ENCODE measurements at places on chromosomes 4 and X.

- DNase-seq: no peak
Observed at GRCh38 chr4:8905226-8905772, 33.7 kb upstream of the HMX1 start.

GRCh38 chr4:137370679-137371078 is 161.6 kb downstream of the PCDH18 start:
- no peak for DNase-seq

- DNase-seq: no peak
Observed at GRCh38 chrX:109927663-109928273, 75.1 kb upstream of the TMEM164 start.

DNA sequence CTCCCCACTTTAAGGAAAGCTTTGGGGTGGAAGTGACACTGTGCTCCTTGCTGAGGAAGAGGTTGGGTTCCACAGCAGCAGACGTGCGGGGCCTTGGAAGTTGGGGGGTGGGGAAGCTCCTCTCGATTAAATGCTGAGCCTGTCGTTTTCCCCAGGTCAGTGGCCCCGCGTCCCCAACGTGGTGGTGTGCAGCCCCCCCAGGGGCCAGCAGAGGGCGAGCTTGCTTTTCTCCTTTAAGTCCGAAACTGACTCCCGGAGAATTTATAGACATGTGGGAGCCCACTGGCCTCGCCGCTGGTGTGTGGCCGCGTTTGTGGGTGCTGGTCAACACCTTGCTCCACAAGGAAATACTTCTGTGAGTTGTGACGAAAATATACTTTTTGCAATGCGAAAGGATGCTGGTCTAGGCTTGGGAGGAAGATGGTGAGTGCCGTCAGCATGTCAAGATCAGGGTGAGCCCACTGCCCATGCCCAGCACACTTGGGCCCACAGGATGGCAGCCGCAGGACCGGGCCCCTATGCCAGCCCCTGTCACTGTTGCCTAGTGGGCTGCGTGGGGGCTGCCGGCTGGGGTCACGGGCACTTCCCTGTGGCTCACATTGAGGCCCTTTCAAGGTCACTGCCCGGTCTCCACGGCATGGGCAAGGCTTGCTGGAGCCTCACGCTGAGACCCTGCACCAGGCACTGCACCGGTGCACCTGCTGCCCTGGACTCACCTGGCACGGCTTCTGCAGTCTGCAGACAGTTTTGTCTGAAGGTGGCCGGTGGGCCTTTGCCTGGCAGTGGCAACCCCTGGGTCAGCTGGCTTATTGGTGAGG is 9.4 kb downstream of the UVSSA start:
- DNase-seq: peak; percentile 12

DNA sequence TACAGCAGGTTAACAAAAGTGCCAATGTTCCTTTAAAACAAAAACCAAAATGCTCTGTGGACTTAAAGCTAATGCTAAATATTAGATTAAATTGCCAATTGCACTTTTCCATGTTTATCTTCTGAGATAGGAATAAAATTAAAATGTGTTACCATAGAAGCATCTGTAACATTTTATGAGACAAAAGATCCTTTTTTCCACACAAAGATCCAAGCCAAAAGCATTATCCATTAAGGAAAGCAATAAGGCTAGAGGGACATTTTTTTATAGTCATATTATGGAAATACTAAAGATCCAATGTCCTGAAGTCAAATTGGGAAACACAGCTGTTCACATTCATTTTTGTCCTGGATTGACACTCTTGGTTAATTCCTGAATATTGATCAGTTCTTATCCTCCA is 73.6 kb downstream of the PALLD start:
- DNase-seq: no peak

DNA sequence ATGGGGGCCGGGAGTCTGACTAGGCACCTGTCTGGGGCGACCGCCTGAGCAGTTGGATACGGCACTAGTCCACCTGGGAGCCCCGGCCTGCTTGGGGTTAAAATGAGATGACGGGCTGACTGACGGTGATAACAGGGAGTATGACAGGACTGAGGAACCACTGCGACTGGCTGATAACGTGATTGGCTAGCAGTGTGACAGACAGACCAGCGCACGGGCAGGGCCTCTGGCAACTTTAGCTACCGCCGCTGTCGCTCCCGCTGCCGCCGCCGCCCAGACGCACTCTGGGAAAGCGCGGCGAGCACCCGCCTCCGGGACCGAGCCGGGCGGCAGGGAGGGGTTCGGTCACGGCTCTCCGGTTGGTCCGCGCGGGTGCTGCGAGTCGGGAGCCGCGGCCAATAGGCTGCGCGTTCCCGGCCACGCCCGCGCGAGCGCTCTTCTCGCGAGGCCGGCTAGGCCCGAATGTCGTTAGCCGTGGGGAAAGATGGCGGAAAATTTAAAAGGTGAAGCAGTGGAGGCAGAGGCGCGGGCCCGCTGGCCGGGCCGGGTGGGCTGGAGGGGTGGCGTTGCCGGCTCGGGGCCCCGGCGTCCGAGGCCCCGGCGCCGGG is at the start of gene SUV39H1:
SUV39H1 (plus strand) TSS at position 434 of the 608 bp plus-strand sequence; CDS start at position 485, 51 bp downstream.
- DNase-seq: peak; percentile 63

DNA sequence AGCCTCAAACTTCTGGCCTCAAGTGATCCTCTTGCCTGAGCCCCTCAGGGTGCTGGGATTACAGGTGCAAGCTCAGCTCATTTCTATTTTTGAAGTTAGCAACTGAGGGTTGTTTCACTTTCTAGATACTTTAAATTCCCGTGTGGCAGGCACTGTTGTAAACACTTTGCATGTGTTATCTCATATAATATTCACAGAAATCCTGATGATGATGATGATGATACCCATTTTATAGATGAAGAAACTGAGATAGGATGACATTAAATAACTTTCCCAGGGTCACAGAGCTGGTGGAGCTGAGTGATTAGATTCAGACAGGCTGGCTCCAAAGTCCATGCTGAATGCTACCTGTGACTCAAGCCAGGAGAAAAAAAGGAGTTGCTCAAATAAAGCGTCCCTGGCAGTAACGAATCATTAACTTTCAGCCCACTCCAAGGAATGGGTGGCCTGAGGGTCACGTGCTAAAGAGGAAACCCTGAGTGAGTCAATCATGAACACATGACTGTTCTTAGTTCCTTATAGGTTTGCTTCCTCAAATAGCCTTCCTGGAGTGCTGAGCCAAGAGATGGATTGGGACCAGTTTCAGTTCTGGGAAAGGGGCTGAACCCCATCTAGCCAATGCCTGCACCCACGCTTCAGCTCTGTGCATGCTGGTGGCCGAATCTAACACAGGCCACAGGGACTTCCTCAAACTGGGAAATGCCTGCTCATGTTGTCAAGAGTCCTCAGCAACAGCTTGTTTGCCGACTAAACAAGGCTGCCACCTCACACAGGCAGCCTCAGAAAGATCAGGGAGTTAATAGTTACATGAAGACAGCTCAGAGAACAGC is 52.8 kb downstream of the RBM47 start:
- peak; percentile 4 for DNase-seq

DNA sequence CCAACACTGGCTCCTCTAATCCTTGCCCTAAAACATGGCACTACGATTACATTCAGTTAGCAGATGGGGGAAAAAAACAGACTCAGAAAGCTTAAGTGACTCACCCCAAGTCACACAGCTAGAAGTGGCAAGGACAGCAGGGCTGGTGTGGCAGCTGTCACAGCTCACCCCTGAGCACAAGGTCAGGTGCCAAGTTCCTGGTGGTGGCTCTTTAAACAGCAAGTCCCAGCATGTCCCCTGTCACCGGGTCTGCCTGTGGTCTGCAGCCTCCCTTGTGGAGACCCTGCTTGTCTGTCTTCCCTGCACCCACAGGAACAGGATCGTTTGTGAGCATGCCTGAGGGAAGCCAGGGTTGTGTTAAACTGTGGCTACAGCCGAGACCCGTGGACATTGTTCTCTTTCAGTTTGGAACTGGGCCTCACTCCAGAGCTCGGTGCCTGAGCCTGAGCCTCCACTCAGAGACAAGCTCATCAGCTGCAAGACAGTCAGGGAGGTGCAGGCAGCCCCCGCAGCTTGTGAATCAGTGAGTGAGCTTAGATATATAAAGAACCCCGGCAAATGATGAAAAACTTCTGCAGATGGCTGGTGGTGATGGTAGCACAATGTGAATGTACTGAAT is 260.8 kb downstream of the BCOR start:
- no peak for DNase-seq

DNA sequence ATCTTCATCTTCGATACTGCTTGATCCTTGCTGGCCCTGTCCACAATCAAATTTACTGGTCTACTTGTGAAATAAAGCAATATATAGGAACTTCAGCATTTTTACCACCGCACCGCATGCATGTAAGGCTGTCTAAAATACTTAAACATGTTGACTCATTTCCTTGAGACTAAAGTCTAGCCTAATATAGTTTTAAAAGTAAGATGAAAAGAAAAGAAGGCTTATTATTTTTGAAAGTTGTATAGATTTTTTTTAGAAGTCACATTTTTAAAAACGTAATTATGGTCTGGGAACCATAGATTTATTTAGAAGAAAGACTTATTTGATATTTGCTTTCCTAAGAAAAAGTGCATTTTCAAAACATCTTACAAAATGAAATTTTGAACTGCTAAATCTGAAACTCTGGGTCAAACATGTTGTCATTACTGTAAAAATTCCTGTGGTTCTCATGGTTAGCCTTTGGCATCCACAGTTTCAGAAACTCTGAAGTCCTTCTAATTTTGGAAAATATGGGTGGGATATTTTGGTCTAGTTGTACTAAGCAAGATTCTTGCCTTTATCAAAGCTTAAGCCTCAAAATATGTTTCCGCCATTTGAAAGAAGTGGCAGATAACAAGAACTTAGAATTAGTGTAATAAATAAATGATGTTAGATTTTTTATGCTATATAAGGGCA is 423.5 kb upstream of the CTSO start:
- no peak for DNase-seq

GRCh38 chrX:12988797-12989196 is 13.9 kb downstream of the TMSB4X start:
- no peak for DNase-seq

DNA sequence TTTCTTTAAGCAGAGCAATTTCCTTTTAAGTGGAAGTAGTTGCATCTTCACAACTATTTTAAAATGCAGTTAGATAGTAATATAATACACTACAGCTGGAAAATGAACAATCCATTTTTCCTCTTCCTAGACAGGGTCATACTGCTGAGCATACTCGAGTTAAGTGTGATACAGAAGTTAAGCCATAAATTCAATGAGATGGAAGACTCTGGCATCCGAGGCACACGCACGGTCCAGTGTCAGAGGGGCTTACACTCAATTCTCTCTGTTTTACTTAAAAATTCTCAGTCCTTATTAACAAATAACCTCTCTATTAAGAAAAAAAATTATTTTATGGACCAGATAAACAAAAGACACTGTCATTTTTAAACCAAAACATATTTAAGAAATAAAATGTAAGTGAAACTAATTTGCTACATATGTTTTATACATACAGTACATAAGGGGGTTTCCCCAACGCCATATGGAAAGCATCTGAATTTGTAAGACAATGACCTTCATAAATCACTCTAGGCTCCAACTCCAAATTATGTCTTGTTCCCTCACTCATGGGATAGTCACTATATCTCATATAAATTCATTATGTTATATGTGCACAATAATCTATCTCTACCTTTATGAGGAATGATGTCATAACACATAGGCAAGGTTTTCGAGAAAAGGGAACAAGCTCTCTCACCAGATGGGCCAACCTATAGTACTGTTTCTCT is 315.3 kb downstream of the PAPSS1 start:
- DNase-seq: no peak

GRCh38 chr4:41095973-41096372 is 118.4 kb downstream of the APBB2 start:
- no peak for DNase-seq

DNA sequence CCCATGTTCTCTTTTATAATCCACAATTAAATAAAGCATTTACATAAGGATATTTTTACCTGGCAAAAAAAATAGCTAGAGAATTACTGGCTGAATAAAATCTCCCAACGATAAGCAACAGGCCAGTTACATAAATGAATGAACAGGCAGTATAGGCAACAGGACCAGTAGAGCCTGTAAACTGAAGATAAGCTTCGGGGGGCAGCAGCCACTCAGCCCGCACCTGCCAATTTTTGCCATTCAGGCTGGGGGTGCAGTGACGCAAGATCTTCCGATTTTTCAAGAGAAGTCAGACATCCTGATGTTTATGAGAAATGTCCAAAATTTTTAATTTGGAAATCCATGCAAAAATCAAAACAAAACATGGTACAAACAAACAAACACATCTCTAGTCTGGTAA is 49.0 kb upstream of the CDKN2AIP start:
- no peak for DNase-seq

DNA sequence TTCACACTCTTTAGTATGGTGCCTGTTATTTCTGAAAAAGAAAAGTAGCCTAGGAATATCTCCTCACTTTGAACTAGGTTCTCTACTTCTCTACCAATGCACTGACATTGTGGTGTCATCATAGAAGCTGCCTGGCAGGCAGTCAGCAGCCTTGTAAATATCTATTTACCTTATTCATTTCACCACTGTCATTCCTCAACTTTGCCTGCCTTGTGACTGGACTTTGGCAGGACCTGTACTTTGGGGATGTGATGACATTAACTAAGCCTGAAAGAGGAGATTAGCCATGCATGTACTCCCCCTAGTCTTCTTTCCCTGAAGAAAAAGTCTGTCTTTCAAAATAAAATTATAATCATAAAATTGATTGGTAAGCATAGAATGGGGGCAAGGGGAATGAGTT is 207.2 kb downstream of the ARAP2 start:
- no peak for DNase-seq

- DNase-seq: no peak
Observed at GRCh38 chrX:41043674-41044345, 41.4 kb upstream of the USP9X start.

- no peak for DNase-seq
Observed at GRCh38 chr4:89894649-89895550, at the start of gene MMRN1. Gene MMRN1 (plus strand): TSS chr4:89894854. CDS start chr4:89894972, 118 bp downstream.

DNA sequence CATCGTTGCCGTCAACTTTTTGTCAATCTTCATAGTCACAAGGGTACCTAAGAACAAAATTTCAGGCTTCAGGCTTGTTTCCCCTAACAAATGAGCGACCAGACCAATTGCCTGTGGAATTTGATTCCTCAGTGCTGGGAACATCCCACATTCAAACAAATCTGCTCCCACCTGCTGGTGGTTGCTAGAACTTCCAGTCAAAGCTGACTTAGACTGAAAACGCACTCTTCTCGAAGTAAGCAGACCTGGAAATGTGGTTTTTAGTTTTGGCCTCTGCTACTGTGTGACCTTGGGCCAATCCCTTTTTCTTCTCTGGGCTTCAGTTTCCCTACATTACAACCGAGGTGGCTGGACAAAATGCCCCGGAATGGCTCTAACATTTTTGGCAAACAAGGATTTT is 1.8 kb upstream of the GABRQ start:
- DNase-seq: no peak

- no peak for DNase-seq
Observed at GRCh38 chrX:44054863-44055601, 81.8 kb upstream of the NDP start.

DNA sequence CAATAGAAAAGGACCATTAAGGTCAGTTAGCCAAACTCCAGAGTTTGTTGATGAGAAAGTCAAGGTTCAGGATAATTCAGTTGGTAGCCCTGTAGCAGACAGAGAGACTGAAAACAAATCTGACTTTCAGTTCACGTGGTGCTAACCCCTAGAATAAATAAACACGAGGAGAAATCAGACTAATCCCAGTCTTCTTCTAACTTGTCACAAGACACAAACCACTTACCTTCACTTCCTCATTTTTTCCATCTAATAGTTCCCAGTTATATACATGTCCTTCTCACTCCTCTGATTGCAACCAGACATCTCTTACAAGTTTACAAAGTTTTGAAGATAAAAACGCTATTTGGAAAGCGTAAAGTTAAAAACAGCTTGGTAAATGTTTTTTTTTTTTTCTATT is 7.7 kb downstream of the TLR7 start:
- DNase-seq: no peak
